Left renal cortex interstitium (tissue), 4 donors: ENCODE measurements at places on chromosomes 7 and 10. TPM values are rescaled to one million over a fixed set of nuclear protein-coding genes. Genes with fewer than 3 reads are reported as not detected.

DNA sequence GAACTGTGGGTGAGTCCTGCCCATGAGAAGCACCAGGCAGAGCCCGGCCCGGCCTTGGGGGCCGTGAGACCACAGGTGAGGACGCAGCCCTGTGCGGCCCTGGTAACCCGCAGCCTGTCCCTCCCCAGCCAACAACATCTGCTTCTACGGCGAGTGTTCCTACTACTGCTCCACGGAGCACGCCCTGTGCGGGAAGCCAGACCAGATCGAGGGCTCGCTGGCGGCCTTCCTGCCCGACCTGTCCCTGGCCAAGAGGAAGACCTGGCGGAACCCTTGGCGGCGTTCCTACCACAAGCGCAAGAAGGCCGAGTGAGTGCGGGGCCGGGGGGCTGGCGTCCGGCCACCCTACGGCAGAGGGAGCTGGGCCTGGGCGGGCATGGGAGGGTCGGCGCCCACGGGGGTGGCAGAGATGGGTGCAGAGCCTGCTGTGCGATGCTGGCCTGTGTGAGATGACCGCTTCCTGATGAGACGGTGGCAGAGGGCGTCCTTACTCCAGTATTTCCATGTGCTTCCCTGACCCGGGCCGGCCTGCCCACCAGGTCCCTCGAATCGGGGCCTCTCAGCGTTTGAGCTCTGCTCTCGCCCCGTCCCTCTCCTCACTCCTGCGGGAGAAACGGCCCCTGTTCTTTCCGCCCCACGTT is 34.1 kb upstream of the FOXL3 start:
- no peak for DNase-seq

DNA sequence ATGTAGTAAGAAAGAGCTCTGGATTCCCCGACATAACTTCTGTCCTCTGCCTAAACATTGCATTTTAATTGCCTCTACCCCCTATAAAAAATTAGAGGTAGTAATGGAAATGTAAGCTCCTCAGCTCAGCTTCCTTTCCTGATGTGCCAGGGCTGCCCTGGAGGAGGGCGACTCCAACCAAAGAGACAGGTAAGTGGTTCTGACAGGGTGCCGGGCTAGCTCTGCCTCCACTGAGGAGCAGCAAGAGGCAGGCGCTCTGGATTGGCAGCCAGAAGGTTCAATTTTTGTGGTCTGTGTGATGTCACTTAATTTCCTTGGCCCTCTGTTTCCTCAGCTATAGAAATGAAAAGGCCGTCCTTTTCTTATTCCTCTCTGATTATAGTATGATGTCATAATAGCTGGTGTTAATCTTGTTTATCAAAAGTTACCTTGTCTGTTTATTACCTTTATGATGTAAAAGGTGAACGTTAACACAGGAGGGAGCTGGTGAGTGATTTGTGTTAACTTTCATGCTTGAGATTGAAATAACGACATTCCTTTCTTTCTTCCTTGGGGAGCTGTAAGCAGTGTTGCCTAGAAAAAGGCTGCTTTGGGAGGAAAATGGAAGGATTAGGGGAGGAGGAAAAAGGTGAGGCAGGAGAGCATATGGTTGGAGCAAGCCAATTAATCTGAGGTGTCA is 51.8 kb downstream of the ANLN start:
- no peak for DNase-seq

- DNase-seq: no peak
Measured at GRCh38 chr7:94042381-94042780, 38.2 kb upstream of the BET1 start.

GRCh38 chr10:50490241-50490640 is 133.5 kb downstream of the SGMS1 start:
- DNase-seq: no peak

DNA sequence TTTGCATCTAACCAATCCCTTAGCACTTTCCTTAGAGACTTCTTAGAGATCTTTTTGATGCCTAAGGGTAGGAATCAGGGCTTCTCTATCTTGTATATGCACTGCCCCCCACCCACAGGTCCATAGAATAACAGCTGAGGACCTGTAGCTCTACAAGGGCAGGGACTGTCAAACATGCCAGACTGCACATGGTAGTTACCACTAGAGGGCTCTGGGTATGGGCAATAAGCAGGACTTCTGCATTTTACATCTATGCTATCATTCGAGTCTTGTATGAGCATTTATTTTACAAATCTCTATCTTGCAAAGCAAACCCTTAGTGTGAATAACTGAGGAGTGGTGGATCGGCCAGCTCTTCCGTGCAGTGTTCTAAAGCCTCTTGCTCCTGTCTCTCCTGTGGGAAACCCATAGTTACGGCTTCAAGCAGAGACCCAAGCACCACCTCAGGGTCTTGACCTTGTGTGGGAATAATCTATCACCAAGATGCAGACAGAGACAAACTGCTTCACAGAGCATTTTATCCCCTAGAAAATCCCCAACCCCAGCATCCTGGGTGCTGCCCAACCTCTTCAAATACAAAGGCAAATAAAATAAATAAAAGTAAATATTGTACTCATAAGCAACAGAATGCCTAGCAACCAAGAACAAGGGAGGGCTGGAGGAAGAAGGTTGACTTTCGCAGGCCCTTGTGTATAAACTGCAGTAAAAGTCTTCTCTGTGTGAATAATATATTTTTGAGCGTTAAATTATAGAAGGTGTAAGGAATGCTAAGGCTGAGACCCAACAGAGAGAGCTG is 219.3 kb downstream of the WDR11 start:
- no peak for DNase-seq

GRCh38 chr7:138328215-138328614 is 131.8 kb upstream of the TRIM24 start:
- no peak for DNase-seq

- DNase-seq: no peak
Measured at GRCh38 chr10:59896191-59896590, 10.2 kb downstream of the CCDC6 start.

DNA sequence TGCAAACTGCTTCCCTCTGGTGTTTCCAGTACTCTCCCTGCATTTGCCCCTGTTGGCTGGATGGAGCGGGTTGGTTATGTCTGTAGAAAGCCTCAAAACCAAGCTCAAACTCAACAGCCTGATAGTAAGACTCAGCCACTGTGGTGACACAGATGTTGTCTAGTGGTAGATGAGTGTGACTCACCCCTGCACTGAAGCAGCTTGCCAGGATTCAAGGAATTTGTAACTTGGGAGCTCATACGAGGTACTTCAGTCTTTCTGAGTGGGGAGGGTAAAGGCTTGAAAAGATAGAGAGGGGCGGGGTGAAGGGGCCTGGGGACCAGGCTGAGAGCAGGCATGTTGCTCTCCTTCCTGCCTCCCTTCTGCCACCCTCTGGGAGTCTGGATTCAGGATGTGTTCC is 22.9 kb upstream of the AQP1 start:
- no peak for DNase-seq

DNA sequence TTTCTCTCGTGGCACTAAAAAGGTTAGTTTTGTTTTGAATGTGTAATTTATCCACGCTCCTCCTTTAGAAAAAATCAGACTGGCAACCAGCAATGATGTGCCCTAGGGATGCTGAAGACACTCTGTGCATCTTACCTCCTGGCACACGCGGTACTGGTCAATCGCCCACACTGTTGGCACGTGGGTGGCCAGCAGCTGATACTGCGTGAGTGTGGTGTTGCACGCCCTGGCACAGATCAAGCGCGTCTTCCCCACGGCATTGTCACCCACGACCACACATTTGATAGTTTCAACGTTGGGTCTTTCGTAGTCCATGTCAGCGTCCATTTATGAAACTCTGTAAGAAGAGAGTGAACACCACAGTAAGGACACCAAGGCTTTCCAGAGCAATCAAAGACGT is 32.8 kb downstream of the RHOBTB1 start:
- no peak for DNase-seq

GRCh38 chr10:20288060-20288459 is 471.8 kb downstream of the PLXDC2 start:
- no peak for DNase-seq

GRCh38 chr10:97399843-97400545 is 1.1 kb downstream of the RRP12 start:
- no peak for DNase-seq

- no peak for DNase-seq
Measured at GRCh38 chr7:74003621-74004020, 24.4 kb upstream of the ELN start.

GRCh38 chr7:105689067-105689819 is 108.0 kb upstream of the EFCAB10 start:
- no peak for DNase-seq

GRCh38 chr7:127437837-127438236 is 45.3 kb upstream of the ZNF800 start:
- no peak for DNase-seq

- no peak for DNase-seq
Measured at GRCh38 chr10:68403701-68404100, 3.4 kb downstream of the RUFY2 start.

- DNase-seq: no peak
Measured at GRCh38 chr10:63145782-63146181, 12.7 kb downstream of the NRBF2 start.

DNA sequence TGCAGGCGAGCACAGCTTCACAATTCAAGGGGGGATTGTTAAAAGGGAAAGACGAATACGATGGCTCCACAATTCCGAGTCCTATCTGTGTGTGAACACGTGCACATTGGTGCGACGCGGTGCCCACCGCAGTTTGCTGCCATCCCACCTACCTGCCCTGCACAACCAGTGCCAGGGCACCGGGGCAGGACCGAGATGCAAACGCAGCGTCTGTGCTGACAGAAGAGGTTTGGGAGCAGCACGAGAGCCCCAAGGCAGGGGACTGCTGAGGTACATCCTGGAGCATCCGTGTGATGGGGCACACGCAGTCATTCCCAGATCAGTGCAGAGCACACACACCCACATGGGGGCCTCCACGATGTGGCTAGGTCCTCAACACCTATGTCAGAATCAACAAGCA is 221.3 kb downstream of the DNAJB6 start:
- no peak for DNase-seq

- DNase-seq: no peak
Measured at GRCh38 chr7:24325708-24326107, 41.7 kb downstream of the NPY start.

GLI3 gene
- 17.0 TPM for polyA plus RNA-seq

SAMD8 gene
- 16.0 TPM for polyA plus RNA-seq

IDE gene
- 27.8 TPM for polyA plus RNA-seq

HGF gene
- 1.9 TPM for polyA plus RNA-seq

EPHA1 gene
- 17.7 TPM for polyA plus RNA-seq

FKBP9 gene
- polyA plus RNA-seq: 157 TPM

IL15RA gene
- polyA plus RNA-seq: 2.1 TPM

SPDYE6 gene
- 0.65 TPM for polyA plus RNA-seq

NT5C2 gene
- 101 TPM for polyA plus RNA-seq
